ENCODE measurements at places on chromosomes 16 and 17. TPM values are rescaled to one million over a fixed set of nuclear protein-coding genes. Genes with fewer than 3 reads are reported as not detected.
A peak's percentile ranks its signal among the peaks of the same experiment; 100 is the strongest.

GRCh38 chr16:18816286-18816685 lies 14.9 kb upstream of the ARL6IP1 start:
- DNase-seq: no peak

- no peak for DNase-seq
Measured at GRCh38 chr16:54890381-54890780, 40.3 kb upstream of the IRX5 start.

GRCh38 chr16:88649924-88650748 lies 717 bp downstream of the CYBA start:
- DNase-seq: peak; percentile 67

DNA sequence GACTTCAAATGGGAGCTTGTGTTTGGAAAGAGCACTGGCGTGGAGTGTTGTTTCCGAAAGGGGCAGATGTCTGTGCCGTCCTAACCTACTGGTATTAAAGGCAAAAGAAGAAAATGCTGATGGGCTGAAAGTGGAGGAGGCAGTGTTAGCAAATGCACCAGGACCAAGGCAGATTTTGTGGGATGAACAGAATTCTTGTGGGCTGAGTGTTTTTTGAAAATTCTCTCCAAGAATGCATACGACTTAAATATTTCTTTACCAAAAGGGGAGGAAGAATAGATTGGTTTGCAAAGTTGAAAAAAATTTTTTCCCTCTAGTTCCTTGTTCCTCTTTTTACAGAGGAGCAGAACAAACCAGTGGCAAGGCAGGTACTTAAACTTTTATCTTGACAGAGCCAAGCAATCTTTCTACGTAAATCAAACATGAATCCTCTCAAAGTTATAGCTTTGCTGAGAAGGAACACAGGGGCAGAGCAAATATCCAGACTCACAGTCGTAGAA lies 16.8 kb downstream of the MARCHF10 start:
- DNase-seq: peak; percentile 88

GRCh38 chr16:69754469-69755310 lies at the start of gene NOB1:
Gene NOB1 (minus strand): TSS chr16:69754926. CDS start chr16:69754910, 16 bp downstream.
- peak; percentile 98 for DNase-seq

DNA sequence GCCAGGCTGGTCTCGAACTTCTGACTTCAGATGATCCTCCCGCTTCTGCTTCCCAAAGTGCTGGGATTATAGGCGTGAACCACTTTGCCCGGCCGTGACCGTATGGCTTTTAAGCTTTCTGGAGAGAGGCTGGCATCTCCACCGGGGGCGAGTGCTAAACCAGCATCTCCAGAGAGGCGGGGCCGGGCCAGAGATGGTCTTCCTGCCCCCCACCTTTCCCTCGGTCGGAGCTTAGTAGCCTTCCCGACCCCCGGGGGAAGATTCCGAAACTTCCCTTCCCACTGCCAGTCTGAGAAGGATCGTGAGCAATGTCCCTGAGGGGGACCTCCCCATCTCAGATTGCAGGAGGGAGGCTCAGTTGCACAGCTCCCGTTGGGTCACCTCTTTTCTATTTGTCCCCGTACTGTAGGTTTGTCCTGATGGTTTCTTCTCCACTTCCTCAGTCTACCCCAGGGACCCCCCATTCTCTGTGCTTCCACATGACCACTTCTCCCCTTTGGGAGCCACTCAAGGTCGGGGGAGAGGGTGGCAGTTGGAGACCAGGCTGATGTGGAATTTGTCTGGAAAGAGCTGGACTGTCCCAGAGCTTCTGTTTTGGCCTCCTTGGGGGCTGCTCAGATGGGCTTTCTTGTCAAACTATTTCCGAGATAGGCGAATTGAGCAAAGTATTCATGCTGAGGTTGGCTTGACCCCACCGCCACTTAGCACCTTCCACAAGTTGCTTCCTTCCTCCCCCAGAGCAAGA lies 18.2 kb downstream of the IGF2BP1 start:
- DNase-seq: no peak

DNA sequence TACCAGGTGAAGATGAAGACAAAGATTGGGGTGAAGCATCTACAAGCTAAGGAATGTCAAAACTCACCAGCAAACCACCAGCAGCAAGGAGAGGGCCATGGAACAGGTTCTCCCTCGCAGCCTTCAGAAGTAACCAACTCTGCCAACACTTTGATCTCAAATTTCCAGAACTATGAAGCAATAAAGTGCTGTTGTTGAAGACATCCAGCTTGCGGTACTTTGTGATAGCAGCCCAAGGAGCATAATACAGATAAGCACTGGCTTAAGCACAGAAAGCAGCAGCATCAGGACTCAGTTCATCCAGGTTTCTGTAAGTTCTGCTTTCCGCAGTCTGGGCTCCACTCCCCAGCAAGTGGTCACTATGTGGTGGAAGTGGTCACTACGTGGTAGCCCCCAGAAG lies 16.0 kb upstream of the CDRT4 start:
- DNase-seq: no peak

DNA sequence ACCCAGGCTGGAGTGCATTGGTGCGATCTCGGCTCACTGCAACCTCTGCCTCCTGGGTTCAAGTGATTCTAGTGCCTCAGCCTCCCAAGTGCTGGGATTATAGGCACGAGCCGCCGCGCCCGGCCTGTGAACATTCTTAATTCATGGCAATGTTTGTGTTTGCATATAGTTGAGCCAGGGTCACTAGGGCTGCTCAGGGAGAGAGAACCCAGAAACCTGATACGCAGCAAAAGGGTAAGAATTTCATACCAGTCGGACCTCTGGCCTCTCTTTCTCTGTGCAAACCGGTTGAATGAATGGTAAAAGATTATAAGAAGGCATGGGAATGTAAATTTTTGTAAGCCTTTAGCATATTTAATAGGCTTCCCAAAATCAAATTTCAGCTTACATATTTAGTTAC lies 6.9 kb upstream of the TMEM98 start:
- no peak for DNase-seq

DNA sequence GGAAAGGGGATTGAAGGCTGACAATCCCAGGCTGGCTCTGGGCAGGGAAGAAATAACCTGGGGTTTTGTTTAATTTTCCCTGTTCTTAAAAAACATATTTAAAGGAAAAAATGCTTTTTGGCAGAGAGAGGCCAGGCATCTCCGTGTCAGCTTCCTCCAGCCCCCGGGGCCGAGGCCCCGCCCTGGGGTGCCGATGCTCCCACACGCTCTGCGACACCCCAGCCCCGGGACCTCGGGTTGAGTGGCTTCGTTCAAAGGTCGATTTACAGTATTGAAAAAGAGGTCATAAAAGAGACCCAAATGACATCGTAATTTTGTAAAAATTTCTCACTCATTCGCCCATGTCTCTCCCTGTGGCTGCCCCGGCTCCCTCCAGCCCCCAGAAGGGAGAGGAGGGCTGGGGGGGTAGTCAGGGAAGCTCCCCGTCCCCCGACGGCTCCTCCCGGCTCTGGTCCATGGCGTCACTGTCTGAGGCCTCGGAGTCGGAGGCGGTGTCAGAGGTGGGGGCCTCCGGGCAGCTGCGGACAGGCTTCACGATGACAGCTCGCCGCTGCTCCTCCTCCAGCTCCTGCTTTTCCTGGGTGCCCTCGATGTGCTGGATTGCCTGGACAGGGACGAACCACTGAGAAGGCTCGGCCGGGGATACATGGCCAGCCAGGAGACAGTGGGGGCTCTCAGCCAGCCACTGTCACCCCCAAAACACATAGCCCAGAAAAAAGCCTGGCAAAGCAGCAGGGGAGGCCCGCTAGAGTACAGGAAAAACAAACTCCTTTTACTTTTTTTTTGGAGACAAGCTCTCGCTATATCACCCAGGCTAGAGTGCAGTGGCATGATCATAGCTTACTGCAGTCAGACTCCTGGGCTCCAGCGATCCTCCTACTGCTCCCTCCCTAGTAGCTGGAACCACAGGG lies 14.9 kb downstream of the TFAP4 start:
- no peak for DNase-seq

The VPS35L gene
- total RNA-seq: 28.6 TPM

The CSH2 gene
- total RNA-seq: not detected

The GPR142 gene
- total RNA-seq: not detected

- DNase-seq: no peak
Measured at GRCh38 chr17:47162013-47162622, 27.0 kb downstream of the CDC27 start.

- no peak for DNase-seq
Measured at GRCh38 chr16:70410734-70411133, 28.2 kb downstream of the ST3GAL2 start.

- DNase-seq: no peak
Measured at GRCh38 chr16:2779978-2780898, 3.2 kb upstream of the ELOB start.

The METTL22 gene
- total RNA-seq: 31.5 TPM

DNA sequence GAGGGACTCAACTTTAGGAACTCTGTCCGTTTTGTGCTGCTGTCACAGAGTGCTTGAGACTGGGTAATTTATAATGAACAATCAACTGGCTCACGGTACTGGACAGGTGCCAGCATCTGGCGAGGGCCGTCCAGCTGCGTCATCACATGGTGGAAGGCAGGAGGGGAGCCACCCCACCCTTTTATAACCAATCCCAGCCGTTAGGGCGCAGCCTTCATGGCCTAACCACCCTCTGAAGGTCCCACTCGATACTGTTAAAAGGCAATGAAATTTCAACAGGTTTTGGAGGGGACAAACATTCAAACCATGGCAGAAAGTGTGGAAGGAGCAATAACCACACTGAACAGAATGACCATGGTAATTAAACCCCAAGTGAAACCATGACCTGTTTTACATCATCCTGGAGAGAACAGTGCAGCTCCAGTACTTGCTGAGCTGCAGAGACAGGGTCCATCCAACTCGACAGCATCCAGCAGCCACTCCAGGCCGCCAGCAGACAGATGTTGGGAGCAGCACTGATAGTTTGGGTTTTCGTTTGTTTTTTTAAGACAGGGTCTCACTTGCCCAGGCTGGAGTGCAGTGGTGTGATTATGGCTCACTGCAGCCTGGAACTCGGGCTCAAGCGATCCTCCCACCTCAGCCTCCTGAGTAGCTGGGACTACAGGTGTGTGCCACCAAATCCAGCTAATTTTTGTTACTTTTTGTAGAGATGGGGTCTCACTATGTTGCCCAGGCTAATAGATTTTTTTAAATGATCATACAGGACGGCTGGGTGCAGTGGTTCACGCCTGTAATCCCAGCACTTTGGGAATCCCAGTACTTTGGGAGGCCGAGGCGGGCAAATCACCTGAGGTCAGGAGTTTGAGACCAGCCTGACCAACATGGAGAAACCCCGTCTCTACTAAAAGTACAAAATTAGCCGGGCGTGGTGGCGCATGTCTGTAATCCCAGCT lies 11.0 kb downstream of the CHMP6 start:
- DNase-seq: peak; percentile 65

The FOXF1 gene
- 4.0 TPM for total RNA-seq

DNA sequence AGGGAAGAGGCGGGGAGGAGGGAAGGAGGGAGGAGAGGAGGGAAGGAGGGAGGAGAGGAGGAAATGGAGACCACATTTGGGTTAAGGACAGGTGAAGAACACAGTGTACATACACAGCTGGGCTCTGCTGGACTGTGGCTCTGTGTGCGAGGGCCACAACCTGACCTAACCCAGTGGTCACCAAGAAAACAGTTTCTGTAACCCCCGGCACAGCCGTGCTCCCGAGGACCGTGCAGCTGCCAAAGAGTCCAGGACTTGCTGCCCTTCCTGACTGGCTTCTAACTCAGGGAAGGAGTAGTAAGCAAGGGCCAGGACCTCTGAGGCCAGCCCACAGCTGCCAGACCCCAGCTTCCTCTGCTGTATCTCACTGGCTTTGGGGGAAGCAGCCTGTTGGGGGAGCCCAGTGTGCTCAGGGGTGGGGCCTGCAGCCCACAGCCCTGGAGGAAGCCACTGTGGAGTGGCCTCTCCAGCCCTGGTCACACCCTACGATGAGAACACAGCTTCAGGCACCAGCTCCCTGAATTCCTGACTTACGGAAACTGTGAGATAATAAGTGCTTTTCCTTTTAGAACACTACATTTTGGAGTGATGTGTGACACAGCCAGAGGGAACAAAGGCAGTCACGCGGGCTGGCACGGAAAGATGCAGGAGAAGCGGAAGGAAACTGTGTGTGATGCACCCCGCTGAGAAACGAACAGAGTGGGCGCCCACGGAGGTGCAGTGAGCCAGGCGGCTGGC lies 32.3 kb downstream of the SLC7A5 start:
- no peak for DNase-seq

DNA sequence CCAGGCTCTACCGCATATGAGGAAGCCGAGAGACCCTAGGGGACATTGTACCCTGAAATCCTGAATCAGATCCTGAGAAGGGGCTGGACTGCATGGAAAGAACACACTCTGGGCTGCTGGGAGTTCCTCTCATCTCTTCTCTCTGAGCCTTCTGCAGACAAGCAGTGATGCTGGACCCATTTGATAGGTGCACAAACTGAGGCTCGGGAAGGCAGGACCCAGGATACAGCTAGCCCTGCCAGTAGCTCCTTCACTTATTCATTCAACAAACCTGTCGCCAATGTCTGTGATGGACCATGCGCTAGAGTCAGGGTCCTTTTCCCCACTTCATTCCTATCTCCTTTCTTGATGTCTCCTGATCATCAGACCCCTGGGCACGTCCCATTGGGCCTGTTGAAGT lies 1.9 kb downstream of the SBK1 start:
- DNase-seq: no peak

The CLEC19A gene
- not detected for total RNA-seq

DNA sequence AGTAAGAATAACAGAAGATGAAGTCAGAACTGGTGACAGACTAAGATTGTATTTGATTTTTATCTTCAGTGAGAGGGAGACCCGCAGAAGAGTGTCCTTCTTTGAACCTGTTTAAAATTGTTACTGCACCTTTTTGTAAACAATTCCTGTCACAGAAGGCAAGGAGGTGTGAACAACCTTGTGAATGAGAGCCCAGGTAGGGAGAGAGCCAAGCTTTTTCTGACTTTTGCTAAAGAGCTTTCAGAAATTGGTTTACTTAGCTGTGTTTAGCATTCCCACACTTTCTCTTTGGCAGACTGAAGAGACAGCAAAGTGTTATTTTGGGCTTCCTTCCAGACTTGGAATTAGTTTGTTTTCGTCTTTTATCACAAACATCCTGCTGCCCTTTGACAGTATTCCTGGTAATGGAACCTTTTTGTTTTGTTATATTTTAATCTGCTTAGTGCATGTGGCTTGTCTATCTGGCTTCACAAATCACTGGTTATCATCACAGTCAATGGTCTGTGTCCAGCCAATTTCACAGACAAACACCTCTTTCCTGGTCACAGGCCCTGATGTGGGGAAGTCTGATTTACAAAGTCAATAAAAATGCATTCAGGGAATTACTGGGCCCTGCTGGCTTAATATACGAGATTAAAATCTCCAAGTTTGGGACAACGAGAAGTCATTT lies 85.7 kb upstream of the HS3ST2 start:
- DNase-seq: no peak

GRCh38 chr17:74157366-74157765 lies 46.1 kb upstream of the RPL38 start:
- DNase-seq: no peak

DNA sequence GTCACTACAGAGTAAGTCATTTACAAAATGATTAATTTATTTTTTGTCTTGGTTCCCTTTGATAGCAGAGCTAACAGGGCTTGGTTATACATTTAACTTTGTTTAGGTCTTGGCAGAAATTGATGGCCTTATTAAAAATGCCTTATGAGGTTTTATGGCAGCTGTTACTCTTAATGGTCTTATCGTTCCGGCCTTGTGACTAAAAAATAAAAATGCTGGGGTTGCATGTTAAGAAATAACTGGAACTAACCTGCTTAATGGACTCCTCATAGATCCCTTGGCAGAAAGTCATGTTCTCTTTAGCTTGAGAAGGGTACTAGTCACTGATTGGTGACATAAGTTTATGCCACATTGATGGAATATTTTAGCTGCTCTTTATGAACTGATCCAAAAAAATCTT lies 18.3 kb downstream of the COX11 start:
- no peak for DNase-seq

- no peak for DNase-seq
Measured at GRCh38 chr17:35132099-35132498, 10.0 kb downstream of the NLE1 start.

The STAT3 gene
- total RNA-seq: 84.1 TPM

- DNase-seq: no peak
Measured at GRCh38 chr17:46818316-46818928, at the start of gene WNT3. Gene WNT3 (minus strand): TSS chr17:46818692. CDS start chr17:46818597, 95 bp downstream.
